Neural crest cell (in vitro differentiated cells): ENCODE measurements at places on chromosomes 1 and 21. TPM values are rescaled to one million over a fixed set of nuclear protein-coding genes. Genes with fewer than 3 reads are reported as not detected.
A peak's percentile ranks its signal among the peaks of the same experiment; 100 is the strongest.

Gene RIPPLY3
- 2.6 and 3.2 TPM in 2 replicates for total RNA-seq

Gene SLC45A1
- total RNA-seq, result 2.5 TPM in 2 replicates

Gene AADACL3
- total RNA-seq, result not detected in 2 replicates

Gene KRTAP12-1
- total RNA-seq, result not detected in 2 replicates

GRCh38 chr1:203318229-203318517 is 12.9 kb downstream of the BTG2 start:
- DNase-seq, result no peak

GRCh38 chr1:165531021-165531420 is 12.8 kb upstream of the LRRC52 start:
- no peak for DNase-seq

DNA sequence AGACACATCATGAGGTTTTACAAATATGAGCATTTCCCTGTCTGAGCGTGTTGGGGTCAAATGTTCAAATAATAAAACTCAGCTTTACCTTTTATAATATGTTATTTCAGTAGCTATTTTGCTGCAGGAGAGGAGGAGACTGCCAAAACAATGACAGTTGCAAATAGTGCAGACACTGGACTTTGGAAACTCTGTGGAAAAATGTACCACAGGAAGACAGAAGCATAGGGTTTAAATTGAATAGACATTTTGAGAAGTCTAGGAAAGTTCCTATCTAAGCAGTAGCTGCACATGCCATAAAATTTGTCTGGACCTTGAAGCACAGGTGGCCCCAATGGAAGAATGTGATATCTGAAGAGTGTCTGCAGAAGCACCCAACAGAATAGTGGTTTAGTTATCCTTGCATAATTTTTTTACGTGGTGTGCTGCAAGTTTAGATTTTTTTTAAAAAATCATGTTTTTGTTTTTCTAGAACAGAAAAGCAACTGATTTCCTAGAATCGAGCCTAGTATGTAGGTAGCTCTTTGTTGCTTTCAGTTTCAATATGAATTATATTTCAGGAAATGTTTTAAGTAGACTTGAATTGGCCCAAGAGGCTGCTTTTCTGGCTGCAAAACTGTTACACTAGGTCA is 14.0 kb upstream of the GBP5 start:
- DNase-seq, result no peak

- no peak for DNase-seq
Measured at GRCh38 chr1:166169182-166169581, 2.4 kb upstream of the FAM78B start.

DNA sequence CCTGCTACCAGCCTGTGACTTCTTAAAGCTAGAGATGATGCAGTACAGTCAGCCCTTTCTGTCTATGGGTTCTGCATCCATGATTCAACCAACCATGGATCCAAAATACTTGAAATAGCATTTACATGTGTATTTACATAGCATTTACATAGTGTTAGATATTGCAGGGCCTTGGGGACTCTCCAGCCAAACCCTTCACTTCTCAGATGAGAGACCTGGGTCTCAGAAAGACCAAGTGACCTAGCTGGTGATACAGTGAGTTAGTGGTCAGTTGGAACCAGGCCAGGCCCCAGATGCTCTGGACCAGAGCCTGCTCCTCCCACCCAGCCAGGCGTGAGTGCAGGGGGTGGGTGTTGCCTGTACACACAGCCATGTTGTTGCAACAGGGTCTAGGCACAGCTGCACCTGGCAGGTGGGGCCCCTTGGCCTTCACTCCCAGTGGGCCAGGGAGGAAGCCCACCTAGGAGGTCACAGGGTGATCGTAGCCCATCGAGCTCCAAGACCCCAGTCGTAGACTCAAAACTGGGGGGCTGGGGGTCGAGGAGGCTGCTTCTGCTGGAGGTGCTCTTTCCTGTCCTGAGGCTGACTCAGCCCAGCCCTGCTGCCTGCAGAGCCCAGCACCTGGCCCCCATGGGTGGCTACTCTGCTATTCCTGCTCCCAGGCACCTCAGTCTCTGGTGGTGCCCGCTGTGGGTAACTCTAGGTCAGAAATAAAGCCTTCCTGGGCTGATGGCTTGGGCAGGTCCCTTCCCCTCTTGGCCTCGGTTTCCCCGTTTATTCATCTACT is 7.7 kb downstream of the TMEM61 start:
- DNase-seq, result no peak

- no peak for DNase-seq
Measured at GRCh38 chr1:37705399-37705798, 13.1 kb downstream of the CDCA8 start.

GRCh38 chr21:33064623-33065390 is 5.1 kb upstream of the OLIG1 start:
- no peak for DNase-seq

GRCh38 chr1:178371235-178371634 is 125.5 kb downstream of the CLEC20A start:
- peak; percentile 25 for DNase-seq

- DNase-seq, result peak; percentile 34
Measured at GRCh38 chr1:148263128-148263905, 111.2 kb upstream of the NBPF11 start.

DNA sequence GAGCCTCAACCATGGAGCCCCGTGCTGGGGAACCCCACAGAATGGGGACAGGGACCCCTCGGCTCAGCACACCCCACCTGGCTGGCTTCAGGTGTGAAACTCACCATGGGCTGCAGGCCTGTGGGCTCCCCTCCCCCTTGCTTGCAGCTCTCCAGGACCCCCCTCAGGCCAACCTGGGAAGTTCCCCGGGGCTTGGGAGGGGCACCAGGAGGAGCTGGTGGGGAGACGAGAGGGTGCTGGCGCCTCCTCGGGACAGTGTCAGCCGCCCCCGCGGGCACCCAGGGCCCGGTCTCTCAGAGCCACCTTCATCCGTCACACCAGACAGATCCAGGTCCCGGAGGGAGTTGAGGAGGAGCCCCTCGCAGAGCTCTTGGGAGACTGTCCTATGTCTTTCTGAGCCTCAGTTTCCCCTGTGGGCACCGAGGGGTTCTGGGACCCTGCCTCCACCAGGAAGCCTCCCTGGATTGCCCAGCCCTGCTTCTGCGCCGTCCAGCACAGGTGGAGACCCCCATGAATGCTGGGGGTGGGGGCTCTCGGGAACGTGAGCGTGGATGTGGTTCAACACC is 657 bp upstream of the TNFRSF18 start:
- no peak for DNase-seq

DNA sequence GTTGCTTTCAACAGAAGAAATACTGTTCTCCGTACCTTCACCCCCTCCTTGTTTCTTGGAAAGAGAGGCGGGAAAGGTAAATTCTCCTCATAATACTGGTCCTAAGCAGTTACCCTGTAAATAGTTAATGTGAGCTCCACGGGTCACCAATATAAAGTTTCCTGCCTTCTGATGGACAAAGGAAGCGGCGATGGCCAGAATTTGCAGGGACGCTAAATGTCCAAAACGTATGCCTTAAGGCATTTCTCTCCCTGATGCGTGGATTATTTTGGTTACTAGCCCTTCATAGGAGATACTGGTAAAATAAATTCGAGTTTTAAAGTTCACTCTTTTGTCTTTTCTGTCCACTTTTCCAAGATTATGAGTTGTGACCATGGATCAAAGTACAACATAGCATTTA is 898 bp upstream of the PTGS2 start:
- no peak for DNase-seq

DNA sequence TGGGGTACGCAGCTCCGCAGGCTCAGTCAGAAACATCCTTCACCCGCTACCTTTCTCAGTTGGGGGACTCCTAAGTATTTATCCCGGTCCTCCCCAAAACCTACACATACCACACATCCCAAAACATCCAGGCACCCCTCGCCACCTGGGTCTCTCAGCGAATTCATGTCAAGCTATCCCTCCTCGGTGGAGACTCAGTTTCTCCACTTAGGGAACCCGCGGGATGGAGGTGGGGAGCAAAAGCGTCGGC is 1.3 kb upstream of the ZBTB7B start:
- no peak for DNase-seq

DNA sequence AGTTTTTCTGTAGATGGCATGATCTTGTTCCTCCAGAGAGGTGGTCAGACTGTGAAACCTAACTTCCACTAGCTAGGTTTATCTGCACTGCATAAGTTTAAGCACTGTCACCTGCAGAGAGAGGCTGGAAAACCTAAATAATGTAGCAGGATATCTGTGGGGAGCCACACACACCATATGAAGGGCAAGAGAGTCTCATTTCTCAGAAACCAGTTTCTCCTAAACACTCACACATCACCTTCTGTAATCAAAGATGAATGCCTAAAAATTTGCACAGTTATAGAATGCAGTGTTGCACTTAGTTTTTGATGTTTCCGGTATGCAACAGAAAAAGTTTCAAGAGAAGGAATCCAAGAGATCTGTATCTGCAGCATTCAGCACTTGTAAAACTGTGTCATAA is 654.6 kb downstream of the ADGRL2 start:
- DNase-seq, result no peak
